ENCODE measurements at places on chromosomes 2 and 18.
A peak's percentile ranks its signal among the peaks of the same experiment; 100 is the strongest.

GRCh38 chr2:154707994-154708575 lies 9.6 kb downstream of the KCNJ3 start:
- no peak for DNase-seq

- no peak for DNase-seq
Measured at GRCh38 chr2:59295524-59296162, 1054.5 kb upstream of the FANCL start.

- DNase-seq = peak; percentile 70
Measured at GRCh38 chr2:42084231-42084671, 36.4 kb downstream of the PKDCC start.

GRCh38 chr2:211085056-211085680 lies 528.8 kb downstream of the CPS1 start:
- DNase-seq = no peak

- no peak for DNase-seq
Measured at GRCh38 chr2:127313406-127313805, 19.5 kb upstream of the ERCC3 start.

DNA sequence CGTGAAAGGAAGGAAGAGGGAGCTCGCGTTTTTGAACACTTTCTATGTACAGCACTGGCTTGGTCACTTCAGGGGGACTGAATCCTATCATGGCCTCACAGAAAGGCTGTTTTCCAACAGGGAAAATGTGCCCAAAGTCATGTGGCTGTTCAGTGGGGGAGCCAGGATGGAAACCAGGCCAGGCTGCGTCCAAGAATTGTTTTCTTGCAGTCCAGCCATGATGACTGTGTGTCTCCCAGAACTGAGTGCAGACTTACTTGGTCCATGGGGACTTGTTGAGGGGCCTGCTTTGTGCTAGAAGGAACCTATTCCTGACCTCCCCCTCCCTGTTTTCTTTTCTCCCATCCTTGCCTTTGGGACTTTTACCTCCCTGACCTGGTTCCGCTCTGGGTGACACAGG lies 46.9 kb downstream of the EMILIN2 start:
- no peak for DNase-seq

DNA sequence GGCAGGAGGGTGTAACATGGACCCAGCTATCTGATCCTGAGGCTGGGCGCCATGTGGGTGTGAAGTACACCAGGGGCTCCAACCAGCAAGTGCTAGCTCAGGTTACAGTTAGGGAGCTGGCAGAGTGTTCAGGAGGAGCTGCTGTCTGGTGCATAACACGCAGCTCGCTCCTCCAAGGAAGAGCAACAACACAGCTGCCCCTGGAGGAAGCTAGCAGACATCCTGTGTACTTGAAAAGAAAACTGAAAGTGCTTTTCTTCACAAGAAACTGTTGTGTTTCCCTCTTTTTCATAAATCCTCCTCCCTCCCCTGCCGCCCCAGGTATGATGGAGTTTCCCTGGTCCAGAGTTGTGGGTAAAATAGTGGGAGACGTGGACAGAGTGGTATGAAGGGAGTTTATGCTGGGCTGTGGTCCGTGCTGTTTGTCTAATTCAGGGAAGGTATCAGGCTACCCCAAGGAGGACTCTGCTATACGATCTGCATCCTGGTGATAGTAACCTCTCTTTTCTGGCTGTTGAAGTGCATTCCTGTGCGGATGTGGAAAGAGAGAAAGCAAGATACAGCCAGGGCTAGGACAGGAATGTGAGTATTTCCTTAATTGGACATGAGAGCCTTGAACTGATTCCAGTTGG lies 6.1 kb upstream of the LBH start:
- peak; percentile 56 for DNase-seq

GRCh38 chr18:59340312-59340711 lies 18.8 kb downstream of the LMAN1 start:
- DNase-seq = no peak

GRCh38 chr2:160073284-160073888 lies 11.0 kb upstream of the PLA2R1 start:
- DNase-seq = no peak

DNA sequence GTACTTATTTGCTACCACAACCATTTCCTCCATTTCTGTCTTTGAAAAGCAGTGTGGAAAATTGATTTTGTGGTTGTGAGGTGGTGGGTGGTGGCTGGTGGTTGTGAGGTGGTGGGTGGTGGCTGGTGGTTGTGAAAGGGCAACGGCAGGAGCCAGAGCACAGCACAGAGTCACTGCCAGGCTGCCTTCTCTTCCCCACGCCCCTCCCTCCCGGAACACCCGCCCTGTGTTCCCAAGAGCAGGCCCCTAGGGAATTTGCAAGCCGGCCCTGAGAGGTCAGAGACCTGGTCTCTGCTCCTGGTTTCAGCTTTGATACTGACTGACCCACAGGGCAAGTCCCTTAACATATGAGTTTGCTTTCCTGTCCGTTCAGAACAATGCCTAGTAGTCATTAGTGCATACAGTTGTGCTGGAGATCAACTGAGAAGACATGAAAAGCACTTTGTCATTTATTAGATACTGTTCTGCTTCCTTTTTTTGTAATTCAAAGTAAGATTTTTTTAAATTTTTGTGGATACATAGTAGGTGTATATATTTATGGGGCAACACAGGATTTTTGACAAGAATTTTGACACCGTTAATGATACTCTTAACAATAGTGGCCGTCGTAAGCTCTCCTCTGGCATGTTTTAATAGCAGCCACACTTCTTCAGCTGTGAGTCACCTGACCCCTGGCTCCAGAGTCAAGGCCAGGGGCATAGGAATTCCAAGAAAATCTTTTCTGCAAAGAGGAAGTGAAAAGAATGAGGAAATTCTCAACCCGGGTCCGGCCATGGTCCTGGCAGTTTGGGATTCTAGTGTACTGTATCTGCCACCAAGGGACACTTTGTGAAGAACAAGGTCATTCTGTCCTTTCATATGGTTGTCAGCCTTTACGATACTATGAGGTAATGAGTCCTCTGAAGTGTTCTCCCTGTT lies 53.2 kb downstream of the ITGA6 start:
- no peak for DNase-seq

DNA sequence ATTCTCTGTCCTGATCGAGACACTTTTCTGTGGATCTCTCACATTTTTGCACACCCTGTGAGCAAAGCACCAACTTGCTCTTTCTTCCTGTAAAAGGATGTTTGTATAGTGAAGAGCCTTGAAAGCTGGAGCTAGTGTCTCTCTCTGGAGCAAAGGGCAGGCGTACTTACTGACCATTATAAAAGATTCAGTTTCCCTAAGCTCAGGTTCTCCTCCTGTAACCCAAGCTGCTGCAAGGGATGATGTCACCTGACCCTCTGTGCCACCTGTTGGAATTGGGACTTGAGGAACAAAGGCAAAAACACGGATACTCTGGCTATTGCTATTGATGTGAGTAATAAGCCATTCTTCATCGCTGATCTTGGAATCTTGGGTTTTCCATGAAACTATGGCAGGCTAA lies 52.6 kb upstream of the NEMP2 start:
- no peak for DNase-seq

DNA sequence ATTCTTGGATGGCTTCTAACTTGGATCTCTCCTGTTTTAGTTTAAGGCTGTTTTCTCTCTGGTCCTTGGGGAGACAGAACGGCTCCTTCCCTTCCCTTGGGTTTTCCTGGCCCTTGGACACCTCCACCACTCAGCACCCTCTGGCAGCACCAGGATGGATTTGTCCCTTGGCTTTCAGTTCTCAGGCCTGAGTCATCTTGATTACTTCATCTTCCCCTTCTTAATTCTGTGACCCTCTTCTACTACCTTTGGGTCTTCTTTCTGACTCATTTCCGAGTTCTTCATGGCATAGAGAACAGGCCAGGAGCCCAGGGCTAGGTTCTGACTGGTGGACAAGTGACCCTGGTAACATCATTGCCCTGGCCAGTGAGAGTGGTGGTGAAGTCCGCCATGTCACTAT lies 14.9 kb downstream of the IGFBP2 start:
- no peak for DNase-seq

GRCh38 chr2:231966886-231967285 lies 5.4 kb downstream of the DIS3L2 start:
- DNase-seq = no peak

DNA sequence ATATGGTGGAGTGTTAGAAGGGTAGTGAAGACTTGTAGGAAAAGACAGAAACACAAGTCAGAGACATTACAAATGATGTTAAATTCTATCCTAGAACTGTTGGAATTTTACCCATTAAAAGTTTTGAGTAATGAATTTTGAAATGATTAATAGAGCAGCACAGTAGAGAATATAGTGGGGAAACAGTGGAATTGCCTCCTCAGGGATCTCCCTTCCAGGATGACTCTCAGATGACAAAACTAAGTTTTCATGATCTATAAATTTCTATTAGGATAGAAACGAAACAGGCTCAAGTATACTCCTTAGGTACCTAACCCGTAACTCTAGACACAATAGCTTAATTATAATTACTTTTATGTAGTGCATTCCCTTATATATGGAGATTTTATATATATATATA lies 86.7 kb downstream of the DPP4 start:
- DNase-seq = no peak

- DNase-seq = no peak
Measured at GRCh38 chr2:101116348-101116747, 34.8 kb downstream of the TBC1D8 start.

DNA sequence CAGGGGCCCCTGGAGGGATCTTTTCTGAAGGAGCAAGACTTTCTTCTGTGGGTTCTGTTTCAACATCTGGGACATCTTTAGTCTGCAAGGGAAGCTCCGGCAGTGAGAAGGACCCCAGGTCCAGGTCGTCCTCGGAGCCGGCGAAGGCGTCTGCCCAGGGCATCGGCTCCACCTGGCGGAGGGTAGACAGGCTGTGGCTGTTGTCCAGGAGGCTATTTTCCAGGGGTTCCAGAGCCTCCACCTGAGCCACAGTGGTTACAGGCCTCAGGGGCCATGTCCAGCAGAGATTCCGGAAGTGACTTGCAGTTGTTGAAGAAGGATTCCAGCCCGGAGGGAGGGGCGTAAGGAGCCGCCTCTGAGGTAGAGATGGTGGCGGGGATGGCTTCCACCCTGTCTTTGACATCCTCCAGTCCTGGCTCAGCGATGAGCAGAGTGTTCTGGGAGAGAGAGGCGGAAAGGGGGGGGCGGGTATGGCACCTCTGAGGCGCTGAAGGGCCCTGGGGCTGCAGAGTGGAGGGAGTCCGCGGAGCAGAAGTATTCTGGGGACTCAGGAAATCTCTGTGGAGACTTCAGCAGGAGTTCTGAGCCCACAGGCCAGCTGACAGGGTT lies 891.3 kb upstream of the LRRTM1 start:
- no peak for DNase-seq

- no peak for DNase-seq
Measured at GRCh38 chr2:46814160-46814961, 101.2 kb downstream of the MCFD2 start.

GRCh38 chr18:43800584-43800983 lies 523.3 kb upstream of the SYT4 start:
- DNase-seq = no peak

- DNase-seq = no peak
Measured at GRCh38 chr2:58620896-58621295, 379.8 kb upstream of the FANCL start.

GRCh38 chr2:46530639-46531038 lies 51.3 kb downstream of the TMEM247 start:
- no peak for DNase-seq

GRCh38 chr2:33146102-33146501 lies 199.3 kb downstream of the LTBP1 start:
- DNase-seq = no peak

GRCh38 chr2:150204451-150204850 lies 283.0 kb downstream of the RND3 start:
- DNase-seq = peak; percentile 73

DNA sequence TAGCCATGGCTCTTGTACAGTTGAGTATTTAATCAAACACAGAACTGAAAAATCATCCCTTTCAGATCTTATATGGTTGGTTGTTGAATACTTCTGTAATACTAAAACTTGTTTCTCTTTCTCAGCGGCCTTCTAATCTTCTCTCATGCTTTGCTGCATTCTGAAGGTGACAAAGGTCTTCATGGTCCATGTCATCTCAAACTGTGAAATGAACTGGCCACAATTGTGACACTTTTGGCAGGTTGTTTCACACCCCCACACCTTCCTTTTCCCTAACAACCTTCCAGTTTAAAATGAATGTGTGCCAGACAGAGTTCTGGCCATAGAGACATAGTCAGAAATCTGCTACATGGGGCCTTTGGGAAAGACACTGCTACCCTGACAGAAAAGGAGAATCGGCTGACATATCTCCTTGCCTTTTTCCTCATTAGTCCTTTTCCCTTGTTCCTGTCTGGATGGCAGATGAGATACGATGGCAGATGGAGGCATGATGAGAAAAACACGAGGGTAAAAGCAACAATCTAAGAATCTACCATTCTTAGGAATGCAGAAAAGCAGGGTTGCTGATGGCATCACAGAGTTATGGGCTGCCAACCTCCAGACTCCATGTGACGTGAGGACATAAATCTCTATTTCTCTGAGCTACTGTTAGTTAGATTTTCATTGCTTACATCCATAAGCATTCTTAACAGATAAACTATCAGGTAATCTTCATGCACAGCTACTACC lies 106.5 kb downstream of the PIGN start:
- no peak for DNase-seq

DNA sequence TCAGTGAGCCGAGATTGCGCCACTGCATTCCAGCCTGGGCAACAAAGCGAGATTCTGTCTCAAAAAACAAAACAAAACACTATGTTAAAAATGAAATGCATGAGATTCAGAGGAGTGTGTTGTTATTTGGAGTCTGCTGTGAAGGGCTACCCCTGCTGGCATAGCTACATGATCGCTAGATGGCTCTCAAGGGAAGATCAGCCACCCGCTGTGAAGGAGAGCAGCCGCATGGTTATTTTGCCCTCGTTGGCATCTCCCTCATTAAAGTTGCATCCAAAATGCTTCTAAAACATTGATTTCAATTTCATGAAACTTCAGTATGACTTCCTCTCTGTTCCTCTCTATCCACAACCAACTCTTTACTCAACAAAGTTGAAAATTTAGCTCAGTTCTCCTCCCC lies 54.8 kb upstream of the NDUFV2 start:
- no peak for DNase-seq

DNA sequence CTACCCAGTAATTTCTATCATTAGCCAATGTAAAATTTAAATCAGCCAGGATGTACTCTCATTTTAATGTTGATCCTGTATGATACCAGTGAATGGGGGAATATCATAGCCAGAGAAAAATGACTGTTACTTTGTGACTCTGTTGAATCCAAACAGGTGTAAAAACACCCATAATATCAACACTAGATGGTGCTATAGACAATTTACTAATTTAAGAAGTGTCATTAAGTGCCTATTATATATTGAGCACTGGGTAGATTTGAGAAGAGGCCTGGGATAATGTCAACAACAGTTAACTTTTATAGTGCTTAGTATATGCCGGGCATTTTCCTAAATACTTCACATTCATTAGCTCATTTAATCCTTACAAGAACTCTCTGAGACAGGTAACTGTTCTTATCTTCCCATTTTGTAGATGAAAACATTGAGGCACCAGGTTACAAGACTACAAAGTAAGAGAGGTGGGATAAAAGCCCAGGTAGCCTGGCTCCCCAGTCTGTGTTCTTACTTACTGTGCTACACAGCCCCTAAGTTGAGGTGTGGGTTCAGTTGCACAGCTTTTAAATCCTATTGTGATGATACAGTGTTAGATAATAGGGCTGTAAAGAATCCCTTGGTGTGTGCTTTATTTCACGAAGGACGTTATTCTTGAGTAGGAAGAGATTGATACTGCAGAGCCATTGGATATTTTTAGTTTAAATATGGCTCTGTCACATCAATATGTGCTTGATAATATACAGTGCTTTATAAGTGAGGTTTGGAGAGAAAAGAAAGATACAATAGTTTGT lies 325.5 kb downstream of the AGPS start:
- no peak for DNase-seq

Data from AG04450 (cell line).